ENCODE measurements at places on chromosomes 5 and 9. TPM values are rescaled to one million over a fixed set of nuclear protein-coding genes. Genes with fewer than 3 reads are reported as not detected.

Gene SLC34A1
- not detected for total RNA-seq

Gene DRD1
- total RNA-seq: not detected

DNA sequence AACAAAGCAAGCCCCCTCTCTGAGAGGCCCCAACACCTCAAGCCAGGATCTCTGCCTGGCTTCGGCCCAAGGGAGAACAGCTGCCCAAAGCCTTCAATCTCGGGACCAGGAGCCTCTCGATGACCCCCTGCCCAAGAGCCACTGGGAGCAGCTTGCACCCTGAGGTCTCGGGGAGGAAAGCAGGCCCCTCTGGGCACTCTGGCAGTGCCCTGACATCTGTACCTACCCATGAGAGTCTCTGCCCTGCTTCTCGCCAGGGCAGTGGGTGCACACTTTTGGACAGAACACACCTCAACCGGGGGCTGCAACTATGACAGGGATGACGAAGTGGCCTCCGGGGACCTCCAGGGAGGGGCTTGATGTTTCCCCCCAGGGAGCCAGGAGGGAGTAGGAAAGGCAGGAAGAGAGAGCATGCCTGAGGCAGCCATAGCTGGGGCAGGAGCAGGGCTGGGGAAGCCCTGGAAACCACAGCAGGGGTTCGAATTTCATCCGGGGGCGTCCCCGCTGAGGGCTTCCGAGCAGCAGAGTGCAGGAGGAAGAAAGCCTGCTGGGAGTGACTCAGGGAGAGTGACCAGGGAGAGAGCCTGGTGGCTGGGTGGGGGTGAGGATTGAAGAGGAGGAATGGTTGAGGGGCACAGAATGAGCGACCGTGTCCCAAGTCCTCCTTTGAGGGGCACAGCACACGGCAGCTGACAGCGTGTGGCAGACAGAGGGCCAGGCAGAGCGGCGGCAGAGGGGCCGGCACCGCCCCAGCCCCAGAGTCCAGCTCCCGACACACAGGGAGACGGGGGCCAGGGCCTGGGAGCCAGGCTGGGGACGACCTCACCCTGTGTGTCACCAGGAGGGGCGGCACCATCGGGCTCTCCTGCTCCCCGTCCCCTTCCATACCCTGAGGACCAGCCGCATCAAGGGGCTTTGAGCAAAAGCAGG lies 1.8 kb downstream of the LPCAT1 start:
- peaks cover 12% of the 10 kb centered on the region for H3K4me1 ChIP-seq
- H3K4me3 ChIP-seq: peak overlapping the region; percentile 92
- H3K36me3 ChIP-seq: no peaks in the 10 kb centered on the region
- DNase-seq: peak; percentile 40
- H3K27me3 ChIP-seq: peaks cover 11% of the 10 kb centered on the region
- no peak overlapping the region for H3K27ac ChIP-seq

- no peak overlapping the region for H3K4me3 ChIP-seq
- DNase-seq: no peak
- H3K4me1 ChIP-seq: peaks cover 43% of the 10 kb centered on the region
- no peaks in the 10 kb centered on the region for H3K27me3 ChIP-seq
- peak overlapping the region; percentile 48 for H3K27ac ChIP-seq
These were observed 25.2 kb downstream of the DPYSL3 start for GRCh38 chr5:147484708-147485020.

- H3K27me3 ChIP-seq: no peaks in the 10 kb centered on the region
- H3K27ac ChIP-seq: no peak overlapping the region
- no peaks in the 10 kb centered on the region for H3K36me3 ChIP-seq
- no peak overlapping the region for H3K4me3 ChIP-seq
- no peak for DNase-seq
- H3K4me1 ChIP-seq: peaks cover 16% of the 10 kb centered on the region
These were observed 34.4 kb downstream of the HAPLN1 start for GRCh38 chr5:83686251-83686650.
